ENCODE measurements at places on chromosomes 3 and 15. TPM values are rescaled to one million over a fixed set of nuclear protein-coding genes. Genes with fewer than 3 reads are reported as not detected.
A peak's percentile ranks its signal among the peaks of the same experiment; 100 is the strongest.

DNA sequence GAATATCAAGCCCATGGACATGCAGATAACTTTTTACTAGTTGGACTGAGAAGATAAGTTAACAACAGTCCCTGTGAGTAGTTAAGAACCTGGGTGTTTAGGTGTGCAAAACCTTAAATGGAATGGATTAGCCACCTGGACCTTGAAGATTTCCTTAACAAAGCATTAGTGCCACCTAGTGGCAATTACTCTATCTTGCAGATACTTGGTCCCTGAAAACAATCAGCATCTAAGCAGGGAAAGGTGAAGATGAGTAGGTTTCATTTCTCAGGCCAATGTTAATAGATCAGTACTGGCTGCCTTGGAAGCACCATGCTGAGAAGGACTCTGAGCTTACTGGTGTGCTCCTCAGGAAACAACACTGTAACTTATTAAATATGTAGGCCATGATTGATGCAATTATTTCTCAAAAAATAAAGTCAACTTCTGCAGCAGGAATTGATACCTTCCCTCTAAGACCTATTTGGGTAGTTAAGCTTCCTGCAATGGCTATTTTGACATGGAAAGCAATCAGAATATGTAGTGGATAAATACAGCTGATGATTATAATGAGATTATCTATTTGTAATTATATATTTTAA, 329.4 kb downstream of the TBC1D5 start:
- DNase-seq, result no peak

DNA sequence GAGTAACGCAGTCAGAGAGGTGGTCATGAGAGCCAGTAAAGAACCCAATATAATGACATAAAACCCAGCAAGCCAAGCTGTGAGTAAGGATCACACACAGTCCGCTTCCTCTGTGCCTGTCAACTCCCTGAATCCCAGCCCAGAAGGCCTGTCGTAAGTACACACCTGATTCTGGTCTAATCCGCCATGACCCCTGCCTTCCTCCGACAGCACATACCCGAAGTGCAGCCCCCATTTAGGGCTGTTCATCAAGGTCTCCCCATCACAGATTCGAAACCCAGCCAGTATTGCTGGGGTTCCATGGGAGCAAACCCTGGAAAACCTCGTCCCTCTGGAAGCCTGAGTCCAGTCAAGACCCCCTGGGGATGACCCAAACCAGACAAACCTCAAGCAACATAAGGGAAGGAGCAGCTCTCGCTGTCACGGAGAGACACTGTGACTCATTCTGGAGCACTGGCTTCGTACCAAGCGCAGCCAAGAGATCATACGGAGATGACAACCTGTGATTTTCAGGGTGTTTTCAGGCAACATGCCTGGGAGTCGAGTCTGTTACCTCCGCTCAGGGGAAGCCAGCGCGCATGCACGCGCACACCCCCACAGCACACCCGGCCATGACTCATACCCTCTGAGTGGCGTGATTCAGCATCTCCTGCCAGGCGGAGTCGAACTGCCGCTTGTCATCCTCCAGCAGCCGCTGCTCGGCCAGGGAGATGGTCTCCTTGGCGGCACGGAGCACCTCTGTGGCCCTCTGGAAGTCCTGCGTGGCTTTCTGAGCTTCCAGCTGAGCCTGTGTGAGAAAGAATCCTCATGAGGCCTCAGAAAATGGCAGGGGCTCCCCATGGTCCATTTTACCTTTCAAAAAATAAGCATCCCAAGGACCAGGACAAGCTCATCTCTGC, 63.0 kb downstream of the SH3BP5 start:
- peak; percentile 63 for DNase-seq

GRCh38 chr3:40875581-40875980, 323.7 kb upstream of the CTNNB1 start:
- no peak for DNase-seq

GRCh38 chr3:149395107-149396089, 17.9 kb upstream of the TM4SF1 start:
- no peak for DNase-seq

GRCh38 chr3:10635446-10636076, 130.2 kb upstream of the ATP2B2 start:
- DNase-seq, result no peak

DNA sequence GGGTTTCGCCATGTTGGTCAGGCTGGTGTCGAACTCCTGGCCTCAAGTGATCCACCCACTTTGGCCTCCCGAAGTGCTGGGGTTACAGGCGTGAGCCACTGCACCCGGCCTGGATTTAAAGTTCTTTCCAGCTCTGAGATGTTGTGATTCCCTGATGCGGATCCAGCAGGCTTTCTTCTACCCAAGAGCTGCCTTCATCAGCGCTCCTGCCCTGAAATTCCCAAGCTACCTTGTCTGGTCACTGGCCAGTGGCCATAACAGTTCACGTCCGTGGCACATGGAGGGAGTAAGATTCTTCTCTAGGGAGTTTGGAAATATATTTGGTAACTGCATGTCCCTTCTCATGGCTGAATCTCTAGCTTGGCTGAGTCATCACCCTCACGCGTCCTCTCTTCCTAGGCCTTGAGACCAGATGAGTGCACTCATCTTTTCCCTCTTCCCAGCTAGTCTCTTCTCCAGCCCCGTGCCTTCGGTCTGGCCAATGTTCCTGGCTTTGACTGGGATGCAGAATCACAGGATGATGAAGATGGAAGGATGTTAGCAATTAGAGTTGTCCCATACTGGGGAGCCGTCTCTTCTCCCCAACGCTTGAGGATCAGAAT, 29.8 kb upstream of the APOD start:
- no peak for DNase-seq

DNA sequence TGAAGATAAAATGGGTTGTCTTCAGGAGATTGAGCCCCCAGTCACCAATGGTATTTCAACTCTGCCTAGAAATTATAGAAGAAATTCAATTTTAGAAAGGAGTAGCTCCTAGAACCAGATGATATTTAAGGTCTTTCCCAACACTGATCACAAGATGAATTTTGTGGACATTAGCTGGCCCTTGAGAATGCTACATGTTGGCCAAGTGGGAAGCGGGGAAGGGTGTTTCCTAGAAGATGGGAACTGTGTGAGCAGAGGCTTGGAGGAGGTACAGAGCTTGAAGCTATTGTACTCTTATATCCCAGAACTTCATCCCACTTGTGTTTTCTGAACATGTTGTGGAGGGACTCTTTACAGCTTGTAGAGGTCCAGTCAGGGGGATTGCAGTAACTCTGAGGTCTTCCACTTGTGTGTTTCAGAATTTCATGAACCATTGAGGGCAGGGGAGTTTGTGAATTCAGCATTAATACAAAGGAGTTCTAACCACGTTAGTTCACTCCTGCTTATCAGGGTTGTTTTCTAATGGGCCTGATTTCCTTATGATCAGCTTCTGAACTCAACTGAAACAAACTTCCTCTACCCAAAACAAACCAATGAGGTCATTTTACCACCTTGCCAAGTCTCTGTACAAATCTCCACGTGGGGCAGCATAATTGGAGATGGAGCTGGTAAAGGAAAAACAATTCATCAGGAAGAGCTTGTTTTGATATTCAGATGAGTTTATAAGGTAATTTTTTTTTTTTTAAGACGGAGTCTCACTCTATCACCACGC, 152.6 kb upstream of the TPM1 start:
- no peak for DNase-seq

- DNase-seq, result no peak
These were observed 22.7 kb downstream of the SACM1L start for GRCh38 chr3:45711931-45712330.

DNA sequence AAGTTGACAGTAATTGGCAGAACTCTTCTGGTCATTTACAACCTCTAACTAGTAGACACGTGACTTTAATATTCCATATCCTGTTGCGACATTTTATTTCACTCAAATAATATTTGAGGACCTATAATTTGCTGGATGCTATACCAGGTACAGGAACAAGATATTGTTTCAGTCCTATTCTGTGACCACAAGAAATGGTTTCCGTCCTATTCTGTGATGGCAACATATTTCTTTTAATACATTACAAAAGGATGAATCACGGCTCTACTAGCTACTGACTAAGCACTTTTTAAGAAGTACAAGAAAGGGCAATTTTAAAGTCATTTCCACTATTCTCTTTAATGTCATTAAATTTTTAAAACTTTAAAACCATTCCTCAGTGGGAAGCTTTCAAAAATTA, 400.2 kb downstream of the CNTN3 start:
- no peak for DNase-seq

GRCh38 chr15:51368307-51368706, 26.9 kb downstream of the GLDN start:
- DNase-seq, result no peak

DNA sequence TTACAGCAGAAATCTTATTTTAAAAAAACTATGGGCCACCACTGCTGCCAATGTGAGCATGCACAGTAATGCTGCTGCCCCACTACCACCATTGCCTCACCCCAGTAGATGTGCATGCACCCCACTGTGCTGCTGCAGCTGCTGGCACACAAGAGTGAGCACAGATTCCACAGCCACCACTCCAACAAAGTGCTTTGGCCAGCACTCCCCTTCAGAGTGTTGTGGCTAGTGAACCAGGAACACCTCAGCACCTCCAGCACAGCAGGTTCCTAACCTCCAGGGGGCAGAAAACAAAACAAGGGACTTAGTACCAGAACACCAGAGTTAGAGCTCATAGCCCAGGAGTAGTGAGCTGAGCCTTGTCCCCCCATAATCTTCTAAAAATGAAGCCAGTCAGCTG, 629.6 kb downstream of the PYDC2 start:
- no peak for DNase-seq

GRCh38 chr15:31280831-31281216, 45.8 kb upstream of the KLF13 start:
- peak; percentile 2 for DNase-seq

DNA sequence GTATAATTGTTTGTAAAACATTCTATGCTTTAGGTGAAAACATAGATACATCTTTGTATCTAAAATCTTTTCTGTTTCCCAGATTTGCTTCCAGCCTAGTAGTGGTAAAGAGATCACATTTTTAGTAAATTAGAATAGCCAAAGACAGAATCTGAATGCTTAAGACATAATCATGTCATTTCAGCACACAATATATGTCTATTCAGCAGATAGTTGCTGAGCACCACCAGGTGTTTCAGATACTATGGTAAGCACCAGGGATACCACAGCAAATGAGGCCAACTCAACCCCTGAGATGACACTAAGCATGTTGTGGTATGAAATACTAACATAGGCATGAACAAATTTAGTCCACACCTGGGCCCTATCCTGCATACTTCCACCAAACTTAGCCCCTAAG, 195.2 kb upstream of the SOX14 start:
- no peak for DNase-seq

- DNase-seq, result no peak
These were observed 81.5 kb upstream of the DAZL start for GRCh38 chr3:16686679-16687078.

- DNase-seq, result no peak
These were observed 69.0 kb downstream of the SLC12A8 start for GRCh38 chr3:125143538-125143937.

DNA sequence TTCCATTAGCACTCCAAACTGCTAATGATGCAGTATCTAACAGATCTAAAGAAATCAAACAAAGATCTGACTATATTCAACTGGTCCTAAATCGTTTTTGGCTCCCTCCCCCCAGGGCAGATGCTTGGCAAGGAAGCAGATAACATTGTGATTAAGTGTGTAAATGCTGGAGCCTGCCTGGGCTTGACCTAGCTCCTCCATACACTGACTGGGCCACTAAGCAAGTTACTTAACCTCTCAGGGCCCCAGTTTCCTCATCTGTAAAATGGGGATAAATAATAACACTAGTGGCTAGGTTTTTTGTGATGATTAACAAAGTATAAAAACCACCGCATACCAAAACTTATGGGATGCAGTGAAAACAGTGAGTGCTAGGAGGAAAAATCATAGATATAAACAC, 9.2 kb downstream of the EID1 start:
- no peak for DNase-seq

DNA sequence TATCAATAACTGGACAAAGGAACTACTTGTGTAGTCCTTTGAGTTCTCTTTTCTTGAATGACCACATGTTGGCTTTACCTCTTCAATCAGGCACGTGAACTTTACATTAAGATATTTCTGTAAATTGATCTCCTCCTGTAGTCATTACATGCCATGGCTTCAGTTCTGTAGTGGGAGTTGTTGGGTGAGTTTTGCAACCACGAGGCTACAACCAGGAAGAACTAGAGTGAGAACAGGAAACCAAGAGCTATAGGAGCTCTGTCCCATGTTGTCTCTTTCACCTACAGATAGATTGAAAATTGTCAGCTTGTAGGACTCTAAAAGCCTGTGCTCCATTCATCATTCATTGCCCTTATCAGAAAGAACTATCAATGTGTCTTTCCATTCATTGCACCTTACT, 2.0 kb downstream of the RSRC1 start:
- no peak for DNase-seq

- DNase-seq, result no peak
These were observed 63.4 kb downstream of the PPARG start for GRCh38 chr3:12352253-12352652.

DNA sequence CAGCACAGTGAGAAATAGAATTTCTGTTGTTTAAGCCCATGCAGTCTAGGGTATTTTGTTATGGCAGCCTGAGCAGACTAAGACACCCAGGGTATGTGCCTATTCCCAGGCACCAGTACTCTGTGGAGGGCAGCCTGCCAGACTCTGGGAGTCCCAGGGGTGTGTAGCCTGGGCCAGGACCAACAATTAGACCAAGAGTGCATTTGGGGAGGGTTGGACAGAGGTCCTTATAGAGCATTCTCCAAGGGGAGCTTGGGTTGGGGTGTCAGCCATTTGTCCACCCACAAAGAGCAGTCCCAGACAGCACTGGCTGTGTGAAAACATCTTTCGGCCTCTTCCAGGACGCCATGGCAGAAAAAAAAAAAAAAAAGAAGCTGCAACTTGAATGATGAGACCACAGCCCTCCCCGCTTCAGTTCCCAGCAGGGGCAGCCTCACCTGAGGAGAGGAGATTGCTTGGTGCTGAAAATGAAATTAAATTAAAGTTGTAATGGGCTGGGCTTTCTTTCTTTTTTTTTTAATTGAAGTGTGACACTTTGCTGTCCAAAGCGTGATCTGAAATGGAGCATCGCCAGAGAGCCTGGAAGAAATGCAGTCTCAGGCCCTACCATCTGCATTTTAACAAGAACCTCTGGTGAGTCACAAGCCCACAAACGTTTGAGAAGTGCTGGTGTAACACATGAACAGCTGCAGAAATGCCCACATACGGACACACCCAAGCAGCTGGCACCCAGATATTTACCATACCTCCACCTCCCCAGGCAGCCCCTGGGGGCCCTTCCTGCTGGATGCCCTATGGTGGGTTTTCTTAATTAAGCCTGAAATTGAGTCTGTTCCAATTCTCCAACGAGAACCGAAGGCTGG, 21.3 kb upstream of the CAV3 start:
- no peak for DNase-seq

The GOLGA6L10 gene
- 0.17 TPM for total RNA-seq

The APBA2 gene
- 1.2 TPM for total RNA-seq

The SNX22 gene
- 0.73 TPM for total RNA-seq

The STXBP5L gene
- total RNA-seq, result 0.61 TPM

The POLR2H gene
- total RNA-seq, result 96.7 TPM

The FANCD2OS gene
- not detected for total RNA-seq

The ADGRG7 gene
- 11.7 TPM for total RNA-seq

The NIPA2 gene
- 82.7 TPM for total RNA-seq

Data from left colon (tissue), 2 donors.